ENCODE measurements at places on chromosomes 2 and 18.

GRCh38 chr2:39942950-39943349 lies 163.9 kb upstream of the THUMPD2 start:
- DNase-seq = no peak

- DNase-seq = no peak
These were observed 79.5 kb downstream of the CCDC138 start for GRCh38 chr2:108866041-108866440.

- DNase-seq = no peak
These were observed 26.3 kb upstream of the CRIM1 start for GRCh38 chr2:36329251-36329650.

DNA sequence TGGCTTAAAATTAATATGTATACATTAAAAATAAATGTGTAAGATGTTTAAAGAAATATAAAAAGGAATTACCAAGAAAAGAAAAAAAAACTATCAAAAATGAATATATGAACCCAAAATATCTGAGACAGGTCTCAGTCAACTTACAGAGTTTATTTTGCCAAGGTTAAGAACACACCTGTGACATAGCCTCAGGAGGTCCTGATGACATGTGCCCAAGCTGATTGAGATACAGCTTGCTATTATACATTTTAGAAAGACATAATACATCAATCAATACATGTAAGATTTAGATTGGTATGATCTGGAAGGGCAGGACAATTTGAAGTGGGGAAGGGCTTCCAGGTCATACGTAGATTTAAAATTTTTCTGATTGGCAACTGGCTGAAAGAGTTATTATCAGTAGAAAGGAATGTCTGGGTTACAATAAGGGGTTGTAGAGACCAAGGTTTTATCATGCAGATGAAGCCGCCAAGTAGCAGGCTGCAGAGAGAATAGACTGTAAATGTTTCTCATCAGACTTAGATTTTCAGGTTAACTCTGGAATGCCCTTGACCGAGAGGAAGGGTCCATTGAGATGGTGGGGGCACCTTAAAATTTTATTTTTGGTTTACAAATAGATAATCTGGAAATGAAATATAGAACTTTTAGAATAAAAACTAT lies 74.7 kb downstream of the EXOC6B start:
- DNase-seq = no peak
